Prostate gland (tissue), 2 donors: ENCODE measurements at places on chromosomes 2 and 18. TPM values are rescaled to one million over a fixed set of nuclear protein-coding genes. Genes with fewer than 3 reads are reported as not detected.

- DNase-seq: no peak
These were observed 14.7 kb downstream of the CASP8 start for GRCh38 chr2:201275069-201275468.

DNA sequence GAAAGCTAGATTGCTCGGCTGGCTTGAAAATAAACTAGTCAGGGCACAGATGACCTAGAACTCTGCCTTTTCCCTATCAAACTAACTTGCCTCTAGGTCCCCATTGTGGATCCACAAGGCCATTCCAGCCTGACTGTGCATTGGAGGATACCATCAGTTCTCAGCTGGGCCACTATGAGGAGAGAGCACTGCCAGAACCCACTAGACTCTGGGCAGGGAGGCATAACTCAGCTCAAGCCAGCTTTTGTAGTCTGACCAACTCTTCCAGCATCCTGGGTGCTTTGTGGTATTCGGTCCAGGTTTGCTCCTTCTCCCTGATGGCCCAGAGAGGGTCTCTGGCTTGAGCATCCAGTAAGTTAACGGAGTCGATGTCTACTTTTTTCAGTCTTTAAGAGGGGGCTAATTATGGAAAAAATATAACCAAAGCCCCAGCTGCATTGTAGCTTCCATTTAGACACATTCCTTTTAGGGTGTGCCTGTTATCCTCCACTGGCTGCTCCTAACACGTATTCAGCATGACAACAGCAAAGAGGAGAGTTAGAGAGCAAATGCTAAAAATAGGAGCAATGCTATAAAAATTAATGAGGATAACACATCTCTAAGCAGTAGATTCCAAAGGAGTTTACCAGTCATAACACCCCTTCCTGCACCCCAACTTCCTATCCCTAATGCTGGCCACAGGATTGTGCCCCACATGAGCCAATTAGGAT lies 15.2 kb downstream of the GKN2 start:
- DNase-seq: no peak

Gene MREG
- total RNA-seq: 9.0 TPM

- no peak for DNase-seq
These were observed 86.4 kb upstream of the SESTD1 start for GRCh38 chr2:179351057-179351456.

- no peak for DNase-seq
These were observed 34.2 kb downstream of the VWA3B start for GRCh38 chr2:98121149-98121548.

- DNase-seq: no peak
These were observed 14.8 kb upstream of the PARD3B start for GRCh38 chr2:204530464-204530805.

GRCh38 chr2:5377323-5377722 lies 314.9 kb upstream of the SOX11 start:
- DNase-seq: no peak

GRCh38 chr2:142010477-142011270 lies 120.1 kb downstream of the LRP1B start:
- DNase-seq: no peak

DNA sequence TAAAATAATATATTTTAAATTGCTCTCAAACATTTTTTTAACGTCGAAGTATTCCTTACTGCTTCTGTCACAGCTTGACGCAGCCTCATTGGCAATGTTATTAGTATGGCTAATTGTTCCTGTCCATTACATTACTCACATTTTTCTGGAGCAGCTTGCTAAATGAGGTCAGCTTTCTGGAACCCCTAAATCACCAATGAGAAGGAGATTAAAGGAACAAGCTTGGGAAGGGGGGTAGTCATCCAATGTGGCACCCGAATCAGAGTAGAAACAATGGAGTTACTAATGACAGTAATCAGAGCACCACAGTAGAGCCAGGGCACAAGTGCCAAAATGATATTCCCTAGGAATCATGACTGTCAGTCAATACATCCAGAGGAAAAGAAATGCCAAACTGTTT lies 5.1 kb downstream of the NEUROD1 start:
- DNase-seq: no peak

GRCh38 chr2:128685841-128686496 lies 367.3 kb upstream of the HS6ST1 start:
- no peak for DNase-seq

DNA sequence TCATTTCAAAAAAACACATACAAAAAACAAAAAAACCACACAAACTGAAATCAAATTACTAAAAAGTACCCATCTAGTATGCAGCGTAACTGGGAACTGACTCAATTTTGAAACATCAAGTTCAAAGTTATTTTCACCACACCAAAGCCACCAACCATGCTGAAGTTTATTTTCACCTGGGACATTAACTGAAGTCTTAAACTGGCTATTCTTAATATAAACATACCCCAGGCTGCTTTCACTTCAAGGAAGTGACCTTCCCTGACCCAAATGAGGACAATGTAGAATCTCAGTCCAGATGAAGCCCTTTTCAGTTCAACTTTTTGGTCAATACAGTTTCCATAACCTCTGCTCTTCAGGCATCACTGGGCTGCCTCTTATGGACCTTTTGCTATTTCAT lies 84.6 kb downstream of the PIGN start:
- DNase-seq: no peak

Gene ARMC9
- total RNA-seq: 11.3 TPM

GRCh38 chr2:176162911-176163671 lies 6.0 kb downstream of the HOXD3 start:
- no peak for DNase-seq

Gene EML6
- total RNA-seq: 0.46 TPM

Gene MC2R
- not detected for total RNA-seq

Gene TCF23
- 8.5 TPM for total RNA-seq

Gene ALPP
- total RNA-seq: 0.97 TPM

Gene DHRS9
- 0.32 TPM for total RNA-seq

DNA sequence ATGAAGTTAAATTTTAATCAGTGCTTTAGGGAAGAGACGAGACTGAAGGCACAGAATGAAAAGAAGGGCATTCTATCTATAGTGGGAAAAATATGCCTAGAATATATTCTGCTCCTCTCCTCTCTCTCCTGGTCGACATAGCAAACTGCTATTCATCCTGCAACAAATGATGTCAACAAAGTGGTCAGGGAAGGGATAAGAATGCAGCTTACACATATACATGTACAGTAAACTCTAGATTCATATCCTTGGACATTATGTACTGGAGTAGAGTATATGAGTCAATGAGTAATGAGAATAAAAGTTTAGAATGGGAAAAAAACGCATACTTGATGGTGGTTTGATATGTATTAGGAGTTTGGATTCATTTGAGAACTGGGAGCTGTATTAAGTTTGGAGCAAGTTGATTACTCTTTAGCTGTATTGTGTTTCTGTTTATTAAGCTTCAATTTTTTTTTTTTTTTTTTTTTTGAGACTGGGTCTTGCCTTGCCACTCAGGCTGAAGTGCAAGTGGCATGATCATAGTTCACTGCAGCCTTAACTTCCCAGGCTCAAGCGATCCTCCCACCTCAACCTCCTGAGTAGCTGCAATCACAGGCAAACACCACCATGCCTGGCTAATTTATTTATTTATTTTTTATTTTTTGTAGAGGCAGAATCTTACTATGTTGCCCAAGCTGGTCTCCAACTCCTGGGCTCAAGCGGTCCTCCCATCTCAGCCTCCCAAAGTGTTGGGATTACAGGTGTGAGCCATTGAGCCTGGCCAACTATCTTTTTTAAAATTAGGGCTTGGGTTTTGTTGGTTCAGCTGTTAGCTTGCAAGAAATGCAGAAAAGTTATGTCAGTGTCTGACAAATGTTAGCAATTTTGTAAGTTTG lies 53.8 kb downstream of the STAT1 start:
- DNase-seq: no peak

Gene FLACC1
- 0.97 TPM for total RNA-seq

GRCh38 chr2:159179696-159180095 lies 106.8 kb downstream of the WDSUB1 start:
- no peak for DNase-seq

Gene PKDCC
- 61.4 TPM for total RNA-seq

DNA sequence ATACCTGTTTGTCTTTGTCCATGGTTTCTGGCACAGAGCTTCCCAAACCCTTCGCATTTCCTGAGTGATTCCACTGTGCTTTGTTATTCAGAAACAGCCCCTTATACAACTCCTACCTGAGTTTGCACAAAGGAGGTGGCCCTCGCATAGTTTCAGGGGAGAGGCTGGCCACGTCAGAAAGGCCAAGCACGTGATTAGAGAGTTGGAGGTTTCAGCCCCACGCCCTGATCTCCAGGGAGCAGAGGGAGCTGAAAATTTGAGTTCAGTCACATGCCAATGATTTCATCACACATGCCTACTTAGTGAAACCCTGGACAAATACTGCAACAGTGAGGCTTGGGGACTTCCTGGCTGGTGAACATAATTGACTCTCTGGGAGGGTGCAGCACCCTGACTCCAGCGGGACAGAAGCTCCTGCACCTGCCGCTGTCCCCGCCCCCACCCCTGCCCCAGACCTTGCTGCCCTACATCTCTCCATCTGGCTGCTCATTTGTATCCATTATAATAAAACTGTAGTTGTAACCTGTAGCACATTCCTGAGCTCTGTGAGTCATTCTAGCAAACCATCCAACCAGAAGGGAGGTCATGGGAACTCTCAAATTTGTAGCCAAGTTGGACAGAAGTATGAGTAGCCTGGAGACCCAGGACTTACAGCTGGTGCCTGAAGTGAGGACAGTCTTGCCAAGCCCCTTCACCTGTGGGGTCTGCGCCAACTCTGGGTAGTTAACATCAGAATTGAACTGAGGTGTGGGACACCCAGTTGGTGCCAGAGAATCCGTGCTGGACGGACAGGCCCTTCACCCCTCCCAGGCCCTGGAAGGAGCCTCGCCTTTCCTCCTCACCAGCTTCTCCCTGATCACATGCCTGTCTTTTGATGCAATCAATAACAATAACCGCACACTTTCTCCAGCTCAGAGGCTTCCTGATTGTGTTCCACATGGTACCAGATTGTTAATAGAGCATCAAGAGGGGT lies 224.3 kb downstream of the ANAPC1 start:
- peak; percentile 22 for DNase-seq

GRCh38 chr2:64738026-64738425 lies 84.3 kb upstream of the SERTAD2 start:
- DNase-seq: no peak

GRCh38 chr2:12114816-12115215 lies 368.4 kb downstream of the LPIN1 start:
- DNase-seq: no peak

DNA sequence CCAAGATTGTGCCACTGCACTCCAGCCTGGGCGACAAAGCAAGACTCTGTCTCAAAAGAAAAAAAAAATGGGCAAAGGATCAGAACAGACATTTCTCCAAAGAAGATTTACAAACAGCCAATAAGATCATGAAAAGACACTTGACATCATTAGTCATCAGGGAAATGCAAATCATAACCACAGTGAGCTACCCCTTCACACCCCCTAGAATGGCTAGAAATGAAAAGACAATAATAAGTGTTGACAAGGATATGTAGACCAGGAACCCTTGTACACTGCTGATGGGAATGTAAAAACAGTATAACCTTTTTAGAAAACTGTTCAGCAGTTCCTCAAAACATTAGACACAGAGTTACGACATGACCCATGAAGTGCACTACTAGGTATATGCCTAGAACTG lies 18.4 kb upstream of the MTERF4 start:
- DNase-seq: no peak

- no peak for DNase-seq
These were observed 85.6 kb downstream of the ABCA12 start for GRCh38 chr2:215052810-215053209.

DNA sequence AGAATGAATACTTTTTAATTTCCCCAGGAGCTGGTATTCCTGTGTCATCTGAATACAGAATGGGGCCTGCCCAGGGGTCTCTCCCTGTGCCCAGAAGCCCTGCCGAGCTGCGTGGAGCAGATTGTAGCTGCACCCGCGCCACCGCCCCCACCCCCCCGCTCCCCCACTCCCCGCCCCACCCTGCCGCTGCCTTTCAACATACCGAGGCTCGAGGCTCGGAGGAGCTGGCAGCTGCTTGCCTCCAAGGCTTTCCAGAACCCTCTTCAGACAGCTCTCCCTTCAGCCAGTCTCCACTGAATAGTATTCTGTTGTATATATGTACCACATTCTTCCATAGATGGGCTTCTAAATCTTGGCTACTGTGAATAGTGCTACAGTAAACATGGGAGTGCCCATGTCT lies 150.7 kb downstream of the TSN start:
- no peak for DNase-seq

Gene COLEC11
- total RNA-seq: 2.9 TPM

- DNase-seq: no peak
These were observed 816 bp downstream of the GALNT14 start for GRCh38 chr2:31137211-31138036.

GRCh38 chr2:237322564-237322963 lies 91.4 kb downstream of the COL6A3 start:
- no peak for DNase-seq

- peak; percentile 31 for DNase-seq
These were observed 25.0 kb downstream of the SPEG start for GRCh38 chr2:219459460-219460311.

- DNase-seq: no peak
These were observed 104.8 kb upstream of the TGFA start for GRCh38 chr2:70658476-70658875.

DNA sequence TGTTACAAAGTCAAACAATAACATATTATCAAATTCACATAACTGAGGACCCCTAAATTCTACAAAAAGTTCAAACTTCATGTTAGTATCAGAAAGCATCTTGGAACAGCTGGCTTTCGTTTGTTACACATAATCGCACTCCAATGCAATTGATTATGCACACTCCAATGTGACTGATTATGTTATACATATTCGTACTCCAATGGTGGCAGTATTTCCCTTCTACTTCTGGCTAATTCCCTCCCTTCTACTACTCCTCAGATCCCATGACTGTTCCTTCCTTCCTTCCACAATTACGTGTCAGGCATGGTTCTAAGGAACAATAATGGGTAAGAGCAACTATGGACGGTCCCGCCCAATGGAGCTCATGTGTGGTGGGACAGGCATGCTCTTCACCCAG lies 137.1 kb upstream of the CCDC150 start:
- DNase-seq: no peak

DNA sequence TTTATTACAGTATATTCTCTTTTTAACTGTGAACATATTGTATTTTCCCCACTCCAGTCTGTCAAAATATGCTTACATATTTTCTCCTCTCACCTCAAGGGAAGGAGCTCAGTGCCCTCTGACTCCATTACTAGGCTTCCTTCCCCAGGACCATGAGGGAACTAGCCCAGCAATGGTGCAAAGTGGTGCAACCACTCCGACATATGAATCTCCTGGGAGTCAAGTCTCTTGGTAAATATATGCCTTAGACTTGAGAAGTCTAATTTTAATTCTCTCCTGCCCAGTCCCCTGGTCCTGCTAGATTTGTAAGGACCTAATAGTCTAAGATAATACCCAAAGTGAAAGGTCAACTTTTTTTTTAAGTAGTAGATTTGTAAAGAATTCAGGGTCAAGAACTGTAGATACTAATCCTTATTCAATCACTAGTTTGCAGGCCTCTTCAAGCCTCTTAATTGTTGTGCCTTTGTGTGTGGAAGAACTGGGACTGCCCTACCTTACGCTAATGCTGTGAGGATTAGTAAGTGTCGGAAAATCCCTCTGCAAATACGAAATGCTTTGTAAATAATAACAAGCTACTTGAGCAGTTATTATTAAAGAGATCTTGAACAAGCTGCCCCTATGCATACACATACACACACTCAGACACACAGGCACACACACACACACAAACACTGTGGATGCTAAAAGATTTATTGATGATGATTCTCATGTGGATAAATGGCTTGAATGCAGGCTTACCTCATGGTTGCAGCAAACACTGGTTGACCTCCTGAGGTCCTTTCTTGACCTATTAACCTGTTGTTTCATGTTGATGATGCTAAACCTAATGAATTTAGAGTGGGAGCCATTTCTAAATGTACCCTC lies 251.2 kb upstream of the PARD3B start:
- DNase-seq: no peak

Gene SLC9A4
- total RNA-seq: not detected

GRCh38 chr18:12408247-12408869 lies 629 bp downstream of the PRELID3A start:
- no peak for DNase-seq
